ENCODE measurements at places on chromosomes 2 and 18.

DNA sequence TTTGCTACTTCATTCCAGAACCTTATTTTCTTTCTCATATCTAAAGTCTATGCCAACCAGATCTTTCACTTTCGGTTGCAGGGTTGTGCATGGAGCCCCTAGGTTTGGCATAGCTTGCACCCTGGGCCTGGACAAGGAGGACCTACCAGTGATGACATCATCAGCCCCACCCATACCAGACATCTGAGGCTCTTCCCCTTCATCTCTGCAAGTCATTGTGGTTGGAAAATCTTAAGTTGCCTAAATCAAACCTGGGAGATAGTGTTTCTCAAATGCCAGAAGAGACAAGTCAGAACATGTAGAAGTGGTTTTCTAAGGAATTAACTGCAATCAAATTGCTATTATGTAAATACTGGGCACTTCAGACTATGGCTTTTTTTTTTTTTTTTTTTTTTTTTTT is 363.3 kb downstream of the ZNF516 start:
- DNase-seq = no peak

- no peak for DNase-seq
These were observed 1.5 kb upstream of the GEMIN6 start for GRCh38 chr2:38776531-38776930.

GRCh38 chr2:238576674-238577073 is 149.9 kb downstream of the ASB1 start:
- no peak for DNase-seq

GRCh38 chr18:60292186-60292585 is 80.4 kb downstream of the MC4R start:
- DNase-seq = no peak

- DNase-seq = no peak
These were observed 150.2 kb downstream of the ST6GAL2 start for GRCh38 chr2:106735807-106736206.

DNA sequence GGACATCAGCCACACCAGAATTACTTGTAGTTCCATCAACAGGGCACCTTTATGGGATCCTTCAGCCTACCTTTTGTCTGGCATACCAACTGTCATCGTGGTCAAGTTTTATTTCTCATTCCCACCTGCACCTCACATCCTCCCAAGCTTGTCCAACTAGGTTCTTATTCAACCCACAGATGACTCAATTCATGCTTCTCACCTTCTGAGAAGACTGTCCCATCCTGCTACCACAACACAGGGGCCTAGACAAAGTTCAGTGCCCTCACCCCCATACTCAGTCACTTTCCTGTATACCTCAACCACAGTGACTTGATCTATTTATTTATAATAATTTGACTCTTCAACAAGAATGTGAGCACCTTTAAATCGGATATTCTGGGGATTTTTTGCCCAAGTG is 114.4 kb upstream of the ACVR1C start:
- no peak for DNase-seq

- peak; percentile 65 for DNase-seq
These were observed 24.4 kb downstream of the ZNF892 start for GRCh38 chr2:95231723-95232122.

GRCh38 chr2:59093571-59093970 is 852.4 kb upstream of the FANCL start:
- DNase-seq = no peak

- DNase-seq = no peak
These were observed 17.1 kb upstream of the AAK1 start for GRCh38 chr2:69660637-69661036.

Data from AG08396 (cell line).